ENCODE measurements at places on chromosomes 4 and X.
A peak's percentile ranks its signal among the peaks of the same experiment; 100 is the strongest.

DNA sequence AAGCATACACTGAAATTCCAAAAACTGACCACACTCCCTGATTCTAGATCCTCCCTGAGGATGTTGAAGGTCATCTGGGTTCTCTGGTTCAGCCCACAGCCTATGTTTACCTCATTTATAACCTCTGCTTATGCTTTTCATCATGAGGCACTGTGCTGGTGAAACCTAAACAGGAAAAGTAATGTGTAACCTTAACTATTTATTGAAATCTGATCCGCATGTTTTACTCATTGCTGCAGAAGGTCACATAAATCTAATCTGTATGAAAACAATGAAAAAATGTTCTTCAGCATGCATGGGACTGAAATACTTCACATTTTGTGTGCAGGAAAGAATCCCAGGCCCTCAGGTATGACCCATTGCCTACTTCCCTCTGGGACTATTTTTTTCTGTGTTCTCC, 30.3 kb downstream of the UCHL1 start:
- no peak for DNase-seq

DNA sequence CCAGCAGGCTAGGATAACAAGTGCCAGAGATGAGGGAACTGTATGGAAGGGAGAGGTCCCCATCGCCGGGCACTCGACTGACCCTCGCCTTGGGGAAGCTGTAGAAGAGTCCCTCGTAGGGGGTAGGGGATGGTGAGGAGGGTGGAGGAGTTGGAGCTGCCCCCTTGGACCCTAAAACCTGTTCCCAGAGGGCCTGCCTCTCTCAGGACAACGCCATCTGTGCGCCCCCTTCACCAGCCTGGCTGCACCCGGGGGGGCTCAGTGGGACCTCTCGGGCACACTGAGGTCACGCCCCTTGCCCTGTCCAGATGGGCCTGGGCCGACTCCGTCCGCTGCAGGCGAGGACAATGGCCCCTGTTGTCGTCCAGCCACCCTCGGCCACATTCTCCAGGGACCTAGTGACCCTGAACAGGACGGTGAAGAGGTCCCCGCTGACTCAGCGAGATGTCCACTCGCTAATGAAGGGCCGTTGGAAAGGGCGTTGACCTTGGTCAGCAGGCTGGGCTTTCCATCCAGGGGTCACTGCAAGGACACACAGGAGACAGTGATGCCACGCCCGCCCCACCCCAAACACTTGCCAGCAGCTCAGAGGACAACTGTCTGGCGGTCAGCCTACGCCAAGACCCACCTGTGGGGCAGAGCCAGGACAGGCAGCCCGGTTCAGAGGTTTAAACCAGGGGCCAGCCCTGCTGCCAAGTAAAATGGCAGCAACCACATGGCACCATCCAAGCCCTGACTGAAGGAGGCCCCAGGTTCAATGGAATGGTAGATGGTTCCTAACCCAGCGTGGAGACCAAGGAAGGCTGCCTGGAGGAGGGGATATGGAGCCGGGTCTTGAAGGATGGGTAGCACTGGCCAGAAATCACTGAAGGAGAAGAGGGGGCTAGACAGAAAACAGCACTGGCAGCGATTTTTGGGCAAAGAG, 51.2 kb downstream of the HMX1 start:
- no peak for DNase-seq

GRCh38 chrX:1581132-1581531, 10.3 kb upstream of the AKAP17A start:
- DNase-seq = peak; percentile 56

GRCh38 chrX:73262991-73263390, 48.3 kb upstream of the NAP1L2 start:
- DNase-seq = no peak

DNA sequence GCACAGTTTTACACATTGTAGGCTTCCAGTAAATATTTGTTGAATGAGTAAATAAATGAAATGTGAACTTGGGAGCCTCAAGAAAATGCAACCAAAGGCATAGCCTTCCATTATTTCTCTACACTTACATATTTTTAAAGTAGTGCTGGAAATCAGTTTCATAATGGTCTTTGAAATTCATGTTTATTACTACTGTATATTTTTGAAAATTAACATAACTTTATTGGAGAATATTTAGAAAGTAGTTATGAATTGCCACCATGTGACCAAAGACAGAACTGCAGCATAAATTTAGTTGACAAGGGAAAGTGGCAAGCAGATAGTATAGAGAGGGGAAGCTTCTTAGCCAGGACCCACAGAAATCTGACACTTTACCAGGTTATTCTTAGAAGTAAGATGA, 6.4 kb downstream of the TCEAL8 start:
- DNase-seq = no peak

GRCh38 chr4:85774489-85774888, 299.5 kb downstream of the ARHGAP24 start:
- DNase-seq = no peak

GRCh38 chr4:74890341-74890740, 42.6 kb upstream of the PARM1 start:
- DNase-seq = no peak

- no peak for DNase-seq
Observed at GRCh38 chr4:5024673-5025072, 5.4 kb upstream of the CYTL1 start.

- DNase-seq = no peak
Observed at GRCh38 chrX:115297189-115297588, 7.7 kb downstream of the LUZP4 start.

- no peak for DNase-seq
Observed at GRCh38 chr4:152860046-152860445, 76.1 kb upstream of the FHDC1 start.

GRCh38 chrX:150704030-150704613, 10.9 kb downstream of the MTMR1 start:
- no peak for DNase-seq

GRCh38 chrX:69535661-69536060, 31.5 kb downstream of the NALF2 start:
- DNase-seq = no peak

DNA sequence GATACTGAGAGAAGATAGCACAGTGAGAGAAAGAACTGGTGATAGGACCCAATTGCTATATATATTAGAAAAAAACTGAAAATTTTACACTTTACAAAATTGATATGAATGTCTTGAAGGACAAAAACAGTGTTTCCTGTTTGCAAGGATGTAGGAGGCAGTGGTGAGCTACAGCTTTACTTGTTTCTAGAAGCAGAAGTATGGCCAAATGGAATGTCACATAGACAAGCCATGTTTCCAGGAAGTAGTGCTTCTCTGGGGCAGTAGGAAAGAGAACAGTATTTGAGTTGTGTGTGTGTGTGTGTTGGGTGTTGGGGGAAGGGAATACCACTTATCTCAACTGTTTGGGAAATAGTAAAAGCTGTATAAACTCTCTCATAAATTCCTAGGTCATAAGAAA, 60.9 kb upstream of the IBSP start:
- DNase-seq = no peak

DNA sequence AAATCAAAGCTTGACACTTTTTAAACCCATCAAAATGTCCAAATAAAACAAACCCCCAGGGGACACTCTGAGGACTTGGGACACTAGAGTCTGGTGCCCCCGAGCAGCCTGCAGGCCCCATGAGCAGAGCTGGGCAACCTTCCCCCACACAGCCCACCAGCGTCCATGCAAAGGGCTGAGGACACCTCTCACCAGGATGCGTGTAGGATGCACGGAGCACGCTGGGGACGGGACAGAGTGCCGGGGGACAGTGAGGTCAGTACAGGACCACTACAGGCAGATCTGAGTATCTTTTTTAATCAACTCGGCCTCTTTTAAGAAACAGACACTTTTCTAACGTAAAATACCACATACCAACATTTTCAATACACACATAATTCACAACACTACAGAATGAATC, 6.9 kb downstream of the GAK start:
- no peak for DNase-seq

- DNase-seq = no peak
Observed at GRCh38 chr4:114015444-114015899, 36.0 kb upstream of the ARSJ start.

- no peak for DNase-seq
Observed at GRCh38 chr4:163590619-163591264, 96.3 kb downstream of the TMA16 start.

DNA sequence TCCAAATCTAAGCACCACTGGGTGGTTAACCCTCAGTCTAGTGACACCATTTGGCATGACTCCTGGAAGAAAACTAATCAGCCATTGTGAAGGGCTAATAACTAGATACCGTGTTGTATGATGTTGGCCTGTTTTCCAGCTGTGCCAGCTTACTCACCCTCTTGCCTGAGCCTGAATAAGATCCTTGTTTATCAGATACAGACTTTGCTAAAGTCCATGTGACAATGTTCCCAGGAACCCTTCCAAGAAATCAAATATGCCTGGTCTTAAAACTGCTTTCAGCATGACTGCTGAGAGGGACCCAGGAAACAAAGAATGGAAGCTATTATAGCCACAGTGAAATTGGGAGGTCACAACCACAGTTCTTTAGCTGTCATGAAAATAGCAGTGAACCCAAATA, 640.8 kb upstream of the INTU start:
- DNase-seq = no peak

DNA sequence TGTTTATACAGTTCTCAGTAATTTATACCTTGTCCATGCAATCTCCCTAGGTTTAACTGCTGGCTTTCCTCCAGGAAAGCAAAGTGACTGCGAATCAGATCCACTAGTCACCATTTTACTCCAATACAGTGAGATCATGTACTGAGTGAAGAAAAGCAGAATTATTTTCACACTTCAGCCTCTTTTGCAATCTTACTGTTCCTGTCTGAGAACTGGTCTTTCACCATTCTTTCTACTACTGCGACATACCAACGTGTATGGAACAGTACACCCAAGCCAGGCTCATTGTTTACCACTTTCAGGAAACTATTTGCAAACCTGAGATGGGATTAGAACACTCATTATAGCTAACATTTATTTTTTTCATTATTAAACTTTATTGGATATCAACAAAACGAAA, 8.0 kb upstream of the MSL3 start:
- DNase-seq = no peak

DNA sequence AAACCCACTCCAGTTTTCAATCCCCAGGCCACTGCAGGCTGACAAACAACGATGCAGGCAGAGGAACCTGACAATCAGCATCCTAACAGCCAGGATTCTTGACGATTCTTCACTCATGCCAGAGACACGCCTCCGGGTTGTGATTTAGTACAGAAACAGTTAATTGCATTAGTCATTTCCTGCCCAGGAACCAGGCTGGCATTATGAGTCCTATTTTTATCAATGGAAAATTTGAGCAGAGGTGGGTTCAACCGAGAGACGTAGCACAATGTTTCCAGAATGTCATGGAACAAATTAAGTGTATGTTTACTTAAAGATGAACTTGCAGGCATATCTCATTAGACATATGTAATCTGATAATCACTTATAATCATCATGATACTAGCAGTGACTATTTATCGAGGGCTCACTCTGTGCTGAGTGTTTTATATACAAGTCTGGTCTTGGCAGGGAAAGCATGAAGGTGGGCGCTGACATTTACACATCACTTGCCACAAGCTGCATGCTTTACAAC, 159.7 kb downstream of the NSUN7 start:
- DNase-seq = no peak

DNA sequence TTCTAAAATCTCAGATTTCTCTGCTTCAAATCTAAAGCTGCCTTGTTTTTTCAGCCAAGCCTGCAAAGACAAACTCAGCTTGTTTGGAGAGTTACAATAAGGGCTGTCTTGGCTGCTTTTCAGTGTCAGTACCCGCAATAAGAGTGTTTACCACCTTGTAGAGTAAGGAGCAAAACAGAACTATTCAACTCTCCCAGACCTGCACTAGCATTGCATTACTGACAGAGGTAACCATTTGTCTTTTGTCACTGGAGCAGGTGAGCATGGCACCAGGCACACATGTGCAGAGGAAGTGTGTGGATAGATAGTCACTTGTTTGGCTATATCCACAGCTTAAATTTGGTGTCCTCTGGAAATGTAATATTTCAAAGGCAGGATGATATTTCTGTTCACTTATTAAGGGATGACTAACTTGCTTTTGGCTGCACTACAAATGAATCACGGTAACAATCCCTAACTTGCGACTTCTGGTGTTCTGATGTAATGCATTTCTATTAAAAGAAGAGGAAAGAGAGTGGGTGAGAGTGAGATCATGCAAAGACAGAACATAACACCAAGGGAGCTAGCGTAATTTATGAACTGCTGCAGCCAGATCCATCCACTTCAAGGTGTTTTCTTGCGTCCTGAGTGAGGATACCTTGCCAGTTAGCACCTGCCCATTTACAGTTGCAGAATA, 38.6 kb downstream of the PTCHD1 start:
- DNase-seq = no peak

DNA sequence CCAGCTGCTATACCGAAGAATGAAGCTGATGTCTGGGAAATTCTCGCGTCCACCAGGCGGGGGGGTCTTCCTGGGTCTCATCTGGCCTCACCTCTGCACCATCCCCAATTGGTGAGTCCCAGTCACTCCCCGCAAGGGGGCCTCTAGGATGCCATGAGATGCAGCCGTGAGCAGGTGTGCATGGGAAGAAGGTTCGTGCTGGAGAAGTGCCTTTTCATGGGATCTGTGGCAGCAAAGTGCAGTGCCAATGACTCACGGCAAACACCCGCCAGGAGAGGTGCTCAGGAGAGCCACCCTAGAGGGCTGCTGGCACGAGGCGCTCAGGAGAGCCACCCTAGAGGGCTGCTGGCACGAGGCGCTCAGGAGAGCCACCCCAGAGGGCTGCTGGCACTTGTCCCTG, 55.1 kb downstream of the CPZ start:
- no peak for DNase-seq

DNA sequence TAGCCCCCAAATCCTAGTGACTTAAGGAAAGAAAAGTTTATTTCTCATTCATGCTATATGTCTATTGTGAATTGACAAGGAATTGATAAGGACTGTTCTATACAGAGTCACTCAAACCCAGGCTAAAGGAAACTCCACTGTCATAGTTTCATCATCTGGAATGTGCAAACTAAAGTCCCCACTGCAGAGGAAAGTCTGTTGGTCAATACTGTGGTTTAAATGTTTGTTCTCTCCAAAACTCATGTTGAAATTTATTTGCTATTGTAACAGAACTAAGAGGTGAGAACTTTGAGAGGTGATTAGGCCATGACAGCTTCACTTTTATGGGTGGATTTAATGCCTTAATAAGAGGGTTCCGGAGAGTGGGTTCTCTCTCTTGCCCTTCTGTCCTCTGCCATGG, 149.6 kb downstream of the COX18 start:
- no peak for DNase-seq

- no peak for DNase-seq
Observed at GRCh38 chr4:24659241-24659961, 75.0 kb upstream of the DHX15 start.

GRCh38 chr4:75371915-75372314, 142.3 kb downstream of the RCHY1 start:
- no peak for DNase-seq

DNA sequence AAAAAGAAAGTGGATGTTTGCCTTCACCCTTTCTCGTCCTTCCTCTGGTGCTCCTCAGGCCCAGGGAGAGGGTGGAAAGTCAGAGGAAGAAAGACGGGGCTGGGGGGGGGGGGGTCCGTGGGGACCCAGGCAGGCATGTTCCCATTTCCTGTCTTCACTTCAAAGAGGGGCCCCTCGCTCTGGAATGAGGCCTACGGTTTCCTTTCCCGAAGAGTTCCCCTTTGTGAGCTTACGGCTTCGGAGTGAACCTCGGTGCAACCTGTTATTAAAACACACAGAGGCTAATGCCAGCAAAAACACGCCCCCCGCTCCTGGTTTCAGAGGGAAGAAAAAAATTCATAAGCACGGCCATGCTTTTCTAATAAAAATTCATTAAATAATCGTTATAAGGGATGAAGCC, 40.1 kb downstream of the SHOX start:
- no peak for DNase-seq
